IMR-90 (cell line): ENCODE measurements at places on chromosomes 2 and 18.

DNA sequence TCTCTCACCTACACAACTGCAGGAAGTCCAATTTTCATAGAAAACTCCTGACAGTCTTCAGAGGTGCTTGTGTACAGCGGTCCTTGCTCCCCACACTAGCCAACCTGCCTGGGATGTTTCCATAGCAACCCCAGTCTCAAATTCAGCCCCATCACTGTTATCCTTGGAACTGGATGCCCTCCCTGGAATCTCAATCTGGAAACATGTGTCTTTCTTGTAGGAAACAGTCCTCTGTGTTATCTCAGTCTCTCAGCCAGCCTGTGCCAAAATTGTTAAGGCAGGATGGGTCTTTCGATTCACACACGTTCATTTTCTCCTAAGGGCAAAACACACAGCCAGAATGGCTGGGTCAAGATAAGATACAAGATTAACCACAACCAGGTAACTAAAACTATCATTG is 295.5 kb upstream of the RND3 start:
- DNase-seq, result no peak

DNA sequence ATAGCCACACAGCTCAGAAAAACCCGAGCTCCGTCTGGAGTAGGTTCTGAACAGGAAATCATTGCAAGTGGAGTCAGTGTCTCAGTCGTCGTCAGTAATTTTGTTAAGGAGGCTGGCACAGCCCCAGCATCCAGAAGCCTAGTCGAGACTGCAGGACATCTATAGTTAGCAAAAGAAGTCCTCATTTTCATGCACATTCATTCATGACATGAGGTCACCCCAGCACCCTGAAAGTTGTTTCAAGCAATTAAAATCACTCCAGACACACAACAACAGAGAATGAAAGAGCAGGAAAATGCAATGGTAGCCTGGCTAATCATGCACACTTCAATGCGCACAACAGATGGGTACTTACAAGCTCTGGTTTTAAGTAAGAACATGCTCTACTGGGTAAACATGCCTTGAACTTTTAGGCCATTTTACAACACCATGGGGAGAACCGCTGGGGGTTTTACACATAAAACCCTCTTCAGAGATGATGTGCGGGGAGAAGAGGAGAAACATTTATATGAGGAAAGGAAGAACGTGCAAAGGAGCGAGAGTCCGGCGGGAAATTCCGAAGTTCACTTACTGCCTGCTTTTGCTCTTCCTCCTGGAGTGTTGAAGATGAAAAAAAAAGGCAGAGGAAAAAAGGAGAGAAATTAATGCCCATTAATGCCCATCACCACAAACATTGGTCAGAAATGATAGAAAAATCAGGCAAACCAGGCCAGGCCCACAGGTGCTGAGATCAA is 77.4 kb upstream of the DNMT3A start:
- no peak for DNase-seq

- no peak for DNase-seq
Measured at GRCh38 chr2:159229476-159230144, 56.9 kb downstream of the WDSUB1 start.

DNA sequence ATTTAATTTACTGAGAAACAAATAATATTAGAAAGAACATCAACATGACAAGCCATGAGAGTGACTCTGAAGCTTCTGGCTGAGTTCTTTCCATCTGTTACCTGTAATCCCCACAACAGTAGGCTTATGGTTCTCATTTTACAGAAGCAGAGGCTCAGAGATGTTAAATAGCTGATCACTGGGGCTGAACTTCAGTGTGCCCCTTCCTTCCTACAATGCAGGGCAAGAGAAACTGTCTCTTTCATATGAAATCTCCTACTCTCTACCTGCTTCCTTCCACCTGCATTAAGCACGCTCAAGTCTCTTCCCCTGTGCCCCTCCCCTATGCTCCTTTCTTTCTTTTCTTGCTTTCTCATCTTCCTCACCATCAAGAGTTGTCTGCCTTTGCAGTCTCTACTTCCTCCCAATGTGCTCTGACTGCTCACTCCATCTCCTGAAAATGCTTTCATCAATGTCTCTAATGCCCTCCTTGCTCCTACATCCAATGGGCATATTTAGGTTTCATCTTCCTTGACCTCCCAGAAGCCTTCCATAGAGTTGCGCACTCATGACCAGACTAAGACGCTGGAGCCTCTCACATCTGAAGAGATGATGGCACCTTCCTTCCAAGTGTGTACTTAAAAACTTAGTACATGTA is 23.7 kb downstream of the APOB start:
- DNase-seq, result no peak

DNA sequence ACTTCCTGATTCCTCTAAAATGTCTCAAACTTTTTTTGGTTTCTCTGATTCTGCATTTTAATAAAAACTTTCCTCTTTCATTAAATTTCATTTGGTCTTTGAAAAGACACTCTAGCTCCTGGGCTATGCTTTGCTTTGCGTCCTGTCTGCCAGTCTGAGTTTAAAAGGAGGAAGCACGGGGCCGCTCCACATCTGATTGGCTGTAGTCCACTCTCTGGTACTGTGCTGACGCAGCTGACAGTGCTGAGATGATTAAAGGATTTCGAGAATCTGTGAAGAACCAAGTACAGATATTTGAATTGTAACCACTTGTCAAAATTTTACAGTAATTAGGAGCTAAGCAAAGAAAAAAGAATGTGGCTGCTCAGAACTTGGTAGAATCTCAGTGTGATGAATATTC is 199.6 kb upstream of the HNMT start:
- DNase-seq, result no peak

GRCh38 chr2:23486684-23487075 is 101.7 kb downstream of the KLHL29 start:
- peak; percentile 70 for DNase-seq

DNA sequence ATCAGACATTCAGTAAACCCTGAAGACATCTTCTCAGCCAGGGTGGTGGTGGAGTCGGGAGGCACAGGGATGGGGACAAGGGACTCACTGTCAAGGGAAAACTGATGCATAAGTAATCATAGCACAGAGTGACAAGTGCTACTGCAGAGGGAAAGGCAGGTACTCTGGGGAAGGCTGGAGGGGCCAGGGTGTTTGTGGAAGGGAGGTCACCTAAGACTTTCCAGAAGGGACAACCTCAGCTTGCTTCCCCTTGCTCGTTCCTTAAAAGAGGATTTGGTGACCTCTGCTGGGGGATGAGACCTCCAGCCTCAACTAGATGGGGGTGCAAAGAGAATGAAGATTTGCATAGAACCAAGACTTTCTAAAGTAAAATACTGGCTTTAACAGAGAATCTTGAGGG is 99.5 kb downstream of the SLC4A3 start:
- DNase-seq, result no peak

GRCh38 chr2:48529194-48529593 is 760 bp upstream of the STON1 start:
- DNase-seq, result no peak

DNA sequence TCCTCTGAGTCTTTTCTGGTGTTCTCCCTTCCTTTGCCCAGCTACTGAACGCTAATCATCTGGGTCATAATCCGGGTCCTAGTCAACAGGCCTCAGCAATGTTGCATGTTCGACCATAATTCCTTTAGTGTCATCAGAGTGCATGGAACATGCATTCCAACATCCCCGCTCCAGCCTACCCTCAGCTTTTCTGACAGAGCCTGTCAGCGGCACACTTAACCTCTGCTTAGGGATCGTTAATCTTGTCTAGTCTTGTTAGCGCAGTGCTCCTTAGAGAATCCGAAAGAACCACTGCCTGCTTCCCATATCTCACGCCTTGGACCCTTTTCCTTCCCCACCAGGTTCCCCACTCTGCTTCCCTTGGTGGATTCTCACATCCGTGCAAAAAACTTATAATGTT is 767.9 kb upstream of the ID2 start:
- DNase-seq, result no peak

- DNase-seq, result peak; percentile 18
Measured at GRCh38 chr2:133521146-133521745, 47.0 kb downstream of the NCKAP5 start.
